ENCODE measurements at places on chromosomes 1 and 21.

DNA sequence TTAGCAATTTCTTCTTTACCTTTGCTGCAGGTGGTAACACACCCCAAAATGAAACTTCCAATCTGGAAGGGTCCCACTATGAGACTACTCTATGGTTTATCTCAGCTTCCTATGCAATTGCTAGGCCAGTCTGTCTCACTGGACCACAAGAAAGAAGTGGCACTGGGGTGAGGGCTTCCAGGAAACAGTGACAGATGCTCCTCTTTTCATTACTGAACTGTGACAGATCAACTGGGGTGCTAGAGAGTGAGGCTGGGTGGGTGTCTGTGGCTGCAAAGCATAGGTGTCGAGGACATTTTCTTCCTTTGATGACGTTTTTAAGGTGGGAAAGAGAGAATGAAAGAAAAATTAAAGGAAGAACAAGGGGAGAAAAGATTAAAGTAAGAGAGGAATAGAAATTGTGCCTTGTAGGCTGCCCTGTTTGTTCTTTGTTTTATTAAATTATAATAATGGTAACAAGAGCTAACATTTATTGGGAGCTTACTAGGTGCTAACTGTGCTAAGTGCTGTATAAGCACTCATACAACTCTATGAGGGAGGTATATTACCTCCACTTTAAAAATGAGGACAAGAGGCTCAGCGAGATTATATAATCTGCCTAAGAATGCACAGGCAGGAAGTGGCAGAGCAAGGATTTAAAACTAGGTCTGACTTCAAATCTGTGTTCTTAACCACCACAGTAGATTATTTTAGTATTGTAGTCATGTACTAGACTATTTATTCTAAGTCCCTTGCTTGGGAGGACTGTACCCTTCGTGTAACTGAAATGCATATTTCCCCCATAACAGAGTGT, 27.8 kb upstream of the DMRTA2 start:
- no peak for DNase-seq

DNA sequence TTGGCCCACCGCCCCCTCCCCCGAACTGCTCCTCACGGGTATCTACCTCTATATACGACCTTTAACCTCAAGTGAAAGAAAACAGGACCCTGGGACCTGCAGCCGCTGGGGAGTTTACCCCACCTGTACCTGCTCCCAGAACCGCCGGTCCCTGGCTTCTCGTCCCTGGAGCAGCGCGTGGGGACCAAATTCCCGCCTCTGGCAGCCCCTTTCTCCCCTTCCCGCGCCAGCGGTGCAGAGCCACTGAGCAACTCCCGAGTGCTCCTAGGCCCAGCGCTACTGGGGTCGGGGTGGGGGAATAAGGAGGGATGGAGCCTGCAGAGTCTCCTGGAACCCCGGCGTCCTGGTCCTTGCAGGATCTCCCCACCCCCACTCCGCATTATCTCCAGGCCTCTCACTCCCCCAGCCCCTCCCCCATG, 1.6 kb downstream of the SYT6 start:
- DNase-seq = no peak

GRCh38 chr1:117685936-117686806, 80.3 kb downstream of the TENT5C start:
- DNase-seq = no peak

DNA sequence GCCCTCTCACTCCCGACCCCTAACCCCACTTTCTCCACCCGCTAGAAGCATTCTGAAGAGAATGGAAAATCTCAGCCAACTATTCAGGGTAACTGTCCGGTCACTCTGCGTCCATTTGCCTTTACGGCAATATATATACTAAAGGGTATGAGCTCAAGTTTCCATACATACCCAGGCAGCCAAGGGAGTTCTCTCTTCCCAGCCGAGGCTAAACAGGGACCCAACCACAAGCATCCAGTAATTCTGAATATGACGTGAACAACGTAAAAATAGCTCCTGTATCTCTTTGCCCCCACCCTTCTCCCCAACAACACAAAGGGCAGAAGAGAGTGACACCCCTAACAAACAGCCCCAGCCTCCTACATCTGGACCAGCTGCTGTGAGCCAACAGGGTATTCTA, 67.7 kb downstream of the SSBP3 start:
- no peak for DNase-seq

- DNase-seq = no peak
These were observed 23.2 kb downstream of the ATP8B2 start for GRCh38 chr1:154348429-154349076.

Measured in NCI-H1417 (cell line).